ENCODE measurements at places on chromosomes 2 and 18.
A peak's percentile ranks its signal among the peaks of the same experiment; 100 is the strongest.

- no peak for DNase-seq
Measured at GRCh38 chr18:51053814-51054213, 23.8 kb downstream of the SMAD4 start.

GRCh38 chr2:138689705-138690104, 90.5 kb downstream of the NXPH2 start:
- DNase-seq, result peak; percentile 100

DNA sequence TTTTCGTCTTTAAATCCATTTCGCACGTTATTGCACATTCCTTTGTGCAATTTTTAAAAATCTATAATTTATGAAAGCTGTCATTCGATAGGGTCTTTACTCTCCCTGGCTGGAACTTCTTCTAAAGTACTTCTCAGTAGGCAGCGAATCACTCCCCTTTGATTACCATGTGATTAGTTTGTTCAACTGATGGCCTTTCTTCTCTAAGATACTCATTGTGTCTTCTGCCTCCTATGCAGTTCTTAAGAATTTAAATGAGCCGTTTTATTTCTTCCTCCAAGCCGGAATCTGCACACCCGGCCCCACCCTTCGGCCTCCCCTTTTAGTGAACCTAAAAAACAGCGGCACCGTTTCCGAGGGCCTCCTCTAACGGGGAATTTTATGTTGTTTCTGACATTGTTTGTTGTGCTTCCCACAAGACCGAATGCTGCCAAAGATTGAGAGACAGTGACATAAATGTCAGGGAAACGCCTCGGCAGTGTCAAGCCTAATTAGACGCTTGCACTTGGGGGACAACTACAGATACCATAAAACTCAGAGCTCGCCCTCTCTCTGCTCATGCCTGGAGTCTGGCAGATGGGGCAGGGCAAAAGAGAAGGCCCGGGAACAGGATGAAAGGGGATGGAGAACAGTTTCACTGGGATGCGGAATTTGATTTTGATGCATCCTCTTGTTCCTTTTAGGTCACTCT, 255.3 kb downstream of the BCL11A start:
- no peak for DNase-seq

DNA sequence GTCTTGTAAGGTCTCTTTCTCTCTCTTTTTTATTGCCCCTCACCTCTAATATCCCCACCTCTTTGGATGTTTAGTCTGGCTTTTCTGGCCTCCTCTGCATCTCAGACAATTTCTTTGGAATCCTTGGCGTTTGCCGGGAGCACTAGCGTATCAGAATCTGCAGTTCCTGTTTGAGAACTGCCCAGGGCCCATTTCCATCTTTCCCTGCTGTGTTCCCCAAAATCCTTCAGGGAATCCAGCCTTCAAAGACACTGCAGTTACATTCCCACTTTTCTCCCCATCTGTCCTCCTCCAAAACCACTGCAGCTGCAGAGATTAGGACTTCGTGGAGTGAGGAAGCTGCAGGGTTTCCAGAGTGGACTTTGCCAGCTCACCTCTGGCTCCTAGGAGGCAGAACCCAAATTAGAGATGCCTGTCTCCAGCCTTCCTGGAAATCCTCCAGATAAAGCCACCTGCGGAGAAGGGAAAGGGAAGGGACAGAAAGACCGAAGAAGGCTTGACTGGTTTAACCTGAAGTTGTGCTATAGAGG, 2.7 kb downstream of the VSNL1 start:
- no peak for DNase-seq

DNA sequence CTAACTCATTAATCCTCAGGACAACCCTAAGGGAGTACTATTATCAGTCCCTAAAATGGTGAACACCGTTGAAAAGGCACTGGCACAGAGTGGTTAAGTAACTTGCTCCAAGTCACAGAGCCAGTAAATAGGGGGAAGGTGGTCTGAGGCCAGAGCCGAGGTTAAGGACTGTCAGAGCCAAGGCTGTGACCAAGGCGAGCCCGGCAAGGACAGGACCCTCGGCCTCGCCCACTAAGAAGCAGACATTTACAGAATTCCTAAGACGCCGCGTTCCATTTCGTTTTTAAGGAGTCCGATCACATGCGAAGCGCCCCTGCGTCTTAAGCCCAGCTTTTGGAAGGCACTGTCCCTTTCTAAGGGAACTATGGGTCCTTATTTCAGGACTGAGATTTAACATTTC, 1.1 kb downstream of the PDIA6 start:
- peak; percentile 11 for DNase-seq

DNA sequence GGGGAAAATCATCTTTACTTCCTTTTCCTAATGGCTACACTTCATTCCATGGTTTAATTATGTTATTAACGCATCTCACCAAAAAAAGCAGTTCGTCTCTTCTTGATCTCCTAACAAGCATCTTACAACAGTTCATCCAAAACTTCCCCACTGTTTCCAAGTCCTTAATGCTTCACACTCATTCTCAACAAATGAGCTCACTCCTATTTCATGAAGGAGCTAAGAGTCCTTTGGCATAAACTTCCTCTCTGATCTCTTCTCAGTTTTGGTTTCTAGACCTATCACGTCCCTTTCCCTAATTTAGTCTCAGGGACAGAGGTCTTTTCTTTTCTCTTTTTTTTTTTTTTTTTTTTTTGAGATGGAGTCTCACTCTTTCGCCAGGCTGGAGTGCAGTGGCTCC, 205.9 kb upstream of the SLC39A10 start:
- DNase-seq, result no peak

GRCh38 chr2:28201671-28202180, 190.9 kb upstream of the FOSL2 start:
- DNase-seq, result no peak

- DNase-seq, result no peak
Measured at GRCh38 chr2:39484206-39484605, 47.1 kb upstream of the MAP4K3 start.

DNA sequence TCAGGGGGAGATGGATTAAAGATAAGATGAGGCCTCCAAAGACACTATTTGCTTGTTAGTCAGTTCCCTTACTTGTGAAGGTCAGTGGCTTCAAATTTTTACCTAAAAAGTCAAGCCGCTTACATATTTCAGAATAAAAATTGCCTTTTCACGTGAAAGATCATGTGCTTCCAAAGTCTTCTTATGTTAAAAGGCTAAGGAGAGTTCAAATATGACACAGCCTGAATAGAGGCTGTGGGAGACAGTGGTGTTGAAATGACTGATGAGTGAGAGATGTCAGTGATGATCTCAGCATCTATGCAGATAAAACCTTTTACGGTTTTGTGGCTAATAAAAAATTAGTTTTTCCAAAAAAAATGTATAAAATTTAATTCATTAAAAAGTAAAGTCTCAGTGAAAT, 40.5 kb downstream of the UPP2 start:
- no peak for DNase-seq

DNA sequence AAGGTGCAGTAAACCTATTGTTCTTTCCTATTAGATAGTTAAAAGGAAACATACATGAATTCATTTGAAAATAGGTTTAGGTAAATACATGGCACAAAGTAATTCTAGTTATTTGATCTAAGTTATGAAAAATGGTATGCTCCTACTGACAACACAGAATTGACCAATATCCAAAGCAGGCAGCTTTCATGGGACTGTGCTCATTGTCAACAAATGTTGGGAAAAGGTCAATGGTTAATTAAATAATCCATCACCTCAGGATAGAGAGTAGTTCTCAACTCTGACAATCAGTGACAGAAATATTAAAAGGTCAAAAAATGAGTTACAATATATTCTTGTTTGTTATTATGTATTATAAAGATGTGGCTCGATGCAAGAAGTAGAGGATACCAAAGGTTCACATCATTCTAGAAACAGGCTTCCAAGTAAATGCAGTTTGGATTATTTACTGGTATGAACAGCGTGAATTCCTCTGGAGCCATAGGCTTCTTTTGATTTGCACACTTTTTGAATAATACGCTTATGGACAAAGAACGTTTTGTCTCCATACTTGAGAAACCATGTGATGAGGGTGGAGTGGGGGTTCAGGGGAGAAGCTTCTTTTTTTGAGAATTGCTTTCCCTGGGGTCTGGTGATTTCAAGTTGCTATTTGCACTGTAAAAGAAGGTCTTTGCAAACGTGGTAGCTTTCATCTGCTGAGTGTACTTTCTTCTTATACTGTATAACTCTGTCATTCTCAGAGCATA, 422.0 kb upstream of the ZEB2 start:
- DNase-seq, result no peak

DNA sequence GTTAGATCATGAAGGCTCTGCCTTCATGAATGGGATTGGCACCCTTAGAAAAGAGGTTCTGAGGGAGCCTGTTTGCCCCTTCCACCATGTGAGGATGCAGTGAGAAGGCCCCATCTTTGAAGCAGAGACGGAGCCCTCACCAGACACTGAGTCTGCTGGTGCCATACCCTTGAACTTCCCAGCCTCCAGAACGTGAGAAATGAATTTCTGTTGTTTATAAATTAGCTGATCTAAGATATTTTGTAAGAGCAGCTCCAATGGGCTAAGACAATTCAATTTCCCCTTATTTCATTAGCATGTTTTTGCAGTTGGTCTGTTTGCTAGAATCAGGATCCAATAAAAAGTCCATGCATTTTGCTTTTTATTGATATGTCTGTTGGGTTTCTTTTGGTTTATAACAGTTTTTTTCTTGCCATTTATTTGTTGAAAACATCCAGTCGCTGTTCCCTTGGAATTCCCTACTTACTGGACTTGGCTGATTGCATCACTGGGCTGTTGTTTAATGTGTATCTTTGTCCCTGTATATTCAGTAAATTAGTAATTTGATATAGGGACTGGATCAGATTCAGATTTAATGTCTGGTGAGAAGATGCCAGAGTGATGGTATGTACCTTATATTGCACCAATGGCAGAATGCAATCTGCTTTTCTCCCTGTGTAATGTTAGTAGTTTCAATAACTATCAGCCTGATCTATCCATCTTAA, 24.0 kb upstream of the GREB1 start:
- DNase-seq, result no peak

DNA sequence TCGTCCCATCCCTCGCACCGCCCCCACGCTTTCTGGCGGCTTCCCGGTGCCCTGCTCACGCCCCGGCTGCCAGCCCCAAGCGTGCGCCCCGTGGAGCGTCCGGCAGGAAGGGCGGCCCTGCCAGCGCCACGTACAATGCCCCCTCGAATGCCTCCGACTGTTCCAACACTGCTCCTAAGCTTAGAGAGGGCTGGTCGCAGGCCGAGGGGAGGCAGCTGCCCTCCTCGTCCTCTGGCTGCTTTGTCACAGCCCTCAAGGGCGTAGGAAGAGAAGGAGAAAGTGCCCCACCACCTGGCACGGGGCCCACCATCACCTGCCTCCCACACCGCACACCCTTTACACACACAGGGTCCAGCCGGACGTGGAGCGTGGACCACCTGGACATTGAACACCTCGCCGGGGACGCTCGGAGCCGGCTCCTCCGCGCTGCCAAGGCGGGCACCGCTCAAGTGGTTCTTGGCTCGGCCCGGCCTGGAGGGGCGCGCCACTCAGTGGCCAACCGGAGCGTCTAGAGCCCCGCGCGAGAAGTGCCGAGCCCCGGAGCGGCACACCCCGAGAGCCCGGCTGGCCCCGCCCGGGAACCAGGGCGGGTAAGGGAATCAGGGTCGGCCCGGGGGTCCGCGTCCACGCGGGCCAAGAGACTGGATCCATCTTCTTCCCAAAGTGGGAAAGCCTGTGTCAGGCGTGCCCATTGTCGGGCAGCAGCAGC, 830 bp downstream of the DNER start:
- DNase-seq, result no peak

DNA sequence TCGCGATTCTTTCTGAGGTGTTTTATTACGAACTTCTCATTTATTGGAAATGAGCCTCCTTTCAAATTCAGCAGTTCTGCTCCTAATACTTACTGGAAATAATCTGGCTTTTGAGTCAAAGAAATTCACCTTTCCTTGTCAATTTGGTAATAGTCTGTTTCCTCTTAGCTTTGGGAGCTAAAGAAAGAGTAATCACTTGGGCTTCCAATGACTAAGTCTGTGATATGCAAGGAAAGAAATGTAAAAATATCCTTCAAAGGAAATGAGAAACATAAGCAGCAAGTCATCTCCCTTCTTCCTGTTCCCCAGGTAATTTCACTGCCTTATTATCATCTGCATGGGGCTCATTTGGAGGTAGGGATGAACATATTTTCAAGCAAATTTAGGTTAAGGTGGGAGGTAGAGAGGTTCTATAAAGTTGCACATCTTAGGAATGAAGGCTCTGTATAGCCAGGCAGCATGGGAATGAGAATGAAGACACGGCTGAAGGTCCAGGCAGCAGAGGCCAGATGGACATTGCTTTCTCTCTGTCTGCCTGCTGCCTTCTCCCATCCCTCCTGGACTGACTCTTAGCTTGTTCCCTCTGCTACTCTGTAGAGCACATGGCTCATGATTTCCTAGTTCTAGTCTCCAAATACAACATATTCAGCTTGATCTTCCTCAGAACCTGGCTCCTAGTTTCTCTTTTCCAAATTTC, 1.0 kb downstream of the SPP2 start:
- no peak for DNase-seq

- no peak for DNase-seq
Measured at GRCh38 chr18:50776383-50776782, 43.4 kb downstream of the MRO start.

DNA sequence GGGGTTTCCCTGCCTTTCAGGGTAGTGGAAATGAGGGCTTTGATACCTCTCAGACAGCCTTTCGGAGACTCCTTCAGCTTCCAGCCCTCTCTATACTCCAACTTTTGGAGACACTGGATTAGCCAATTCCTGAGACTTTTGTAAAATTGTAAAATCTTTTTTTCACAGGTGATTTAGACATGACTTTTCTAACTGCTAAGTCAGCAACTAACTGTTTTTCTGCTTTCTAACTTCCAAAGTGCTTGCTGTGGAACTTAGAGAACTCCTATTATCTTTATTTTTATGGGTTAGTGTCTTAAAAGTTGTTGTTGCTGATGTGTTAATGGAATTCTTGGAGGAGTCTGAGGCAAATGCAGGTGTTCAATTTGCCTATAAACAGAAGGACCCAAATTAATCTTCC, 616.7 kb upstream of the ID2 start:
- DNase-seq, result no peak

- no peak for DNase-seq
Measured at GRCh38 chr2:177629357-177630024, 236.9 kb downstream of the AGPS start.

DNA sequence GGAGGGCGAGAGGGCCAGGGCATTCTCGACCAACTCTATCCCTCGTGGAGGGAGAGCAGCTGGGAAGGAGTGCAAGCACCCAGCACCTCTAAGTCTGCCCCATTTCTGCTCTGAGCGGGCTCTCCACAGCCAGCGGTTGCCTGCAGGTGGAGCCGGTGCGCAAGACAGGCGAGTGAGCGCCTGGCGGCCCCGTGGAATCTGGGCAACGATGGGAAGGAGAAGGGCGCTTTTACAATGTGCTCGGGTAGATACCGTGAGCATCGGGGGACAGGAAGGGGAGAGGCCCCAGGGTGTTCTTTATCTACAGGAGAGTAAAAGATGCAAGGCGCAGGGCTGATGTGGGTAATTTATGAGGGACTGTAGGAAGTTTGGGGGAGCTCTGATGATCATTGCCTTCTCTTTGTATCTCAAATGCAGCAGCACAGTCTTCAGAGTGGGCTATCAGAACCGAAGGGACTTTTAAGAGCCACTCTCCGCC, 867 bp upstream of the TTL start:
- DNase-seq, result peak; percentile 84

DNA sequence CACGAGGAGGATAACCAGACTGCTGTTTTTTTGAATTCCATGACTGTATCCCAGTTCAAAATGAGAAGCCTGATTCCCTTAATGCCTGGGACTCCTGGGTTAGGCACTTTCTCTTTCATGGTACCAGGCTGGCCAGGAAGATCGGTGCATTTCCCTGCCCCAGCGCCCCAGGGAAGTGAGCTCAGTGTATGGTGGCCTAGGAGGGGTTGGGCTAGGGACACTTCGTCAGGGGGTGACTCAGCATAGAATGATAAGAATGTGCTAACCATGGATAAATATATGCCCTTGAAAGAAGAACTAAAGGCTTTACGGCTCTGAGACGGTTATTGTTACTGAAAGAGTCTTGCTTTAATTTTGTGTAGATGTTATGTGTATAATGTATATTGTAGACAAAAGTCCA, 27.5 kb upstream of the FAM237A start:
- no peak for DNase-seq
